AG04449 (cell line): ENCODE measurements at places on chromosomes 1 and 21.

GRCh38 chr1:1627829-1628753, 3.9 kb upstream of the MMP23B start:
- DNase-seq, result no peak

DNA sequence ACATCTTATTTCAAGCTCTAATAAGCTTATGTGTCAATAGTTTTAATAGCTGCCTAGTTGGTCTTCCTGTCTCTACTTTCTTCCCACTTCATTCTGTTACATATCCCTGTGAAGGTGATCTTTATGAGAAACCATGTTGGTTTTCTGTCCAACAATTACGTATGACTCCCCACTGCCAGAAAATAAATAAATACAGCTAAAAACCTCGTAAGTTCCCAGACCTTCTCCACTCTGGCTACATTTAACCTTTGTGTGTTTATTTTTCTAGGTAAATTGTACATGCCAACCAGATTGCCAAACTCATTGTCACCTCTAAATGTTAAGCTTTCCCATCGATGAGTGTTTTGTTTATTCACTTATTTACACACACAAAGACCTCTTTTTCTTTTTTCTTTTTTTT, 147.2 kb downstream of the CRB1 start:
- DNase-seq, result no peak

DNA sequence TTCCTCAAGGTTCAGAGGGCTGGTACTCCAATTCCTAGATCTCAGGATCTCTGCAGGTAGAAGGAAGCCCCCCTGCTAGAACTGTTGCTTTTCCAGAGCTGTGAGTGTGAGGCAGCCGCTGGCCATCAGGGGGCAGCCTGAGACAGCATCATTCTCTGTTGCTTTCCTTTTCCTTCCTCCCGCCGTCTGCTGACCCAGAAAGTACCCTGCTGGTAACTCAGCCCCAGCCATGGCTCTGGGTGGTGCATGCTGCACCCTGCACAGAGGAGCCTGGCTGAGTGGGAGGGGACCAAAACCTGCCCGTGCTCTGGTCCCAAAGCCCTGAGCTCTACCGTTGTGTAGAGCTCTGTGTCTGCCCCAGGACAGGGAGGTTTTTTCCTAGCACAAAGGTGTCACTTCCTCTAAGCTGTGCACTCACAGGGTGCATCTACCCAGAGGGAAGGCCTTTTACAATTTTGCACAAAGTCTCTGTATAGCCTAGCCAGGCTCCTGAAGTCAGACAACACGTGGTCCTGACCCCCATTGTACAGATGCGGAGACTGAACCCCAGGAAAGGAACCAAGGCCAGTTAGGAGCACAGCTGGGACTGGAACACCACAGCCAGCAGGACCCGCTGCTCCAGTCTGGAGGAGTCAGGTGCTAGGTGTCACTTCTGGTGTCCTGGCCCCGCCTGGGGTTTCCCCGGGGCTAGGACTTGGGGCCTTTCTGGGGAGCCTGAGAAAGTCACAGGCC, 5.6 kb upstream of the FAM131C start:
- no peak for DNase-seq

GRCh38 chr21:26844258-26845065, 747 bp downstream of the ADAMTS1 start:
- no peak for DNase-seq

DNA sequence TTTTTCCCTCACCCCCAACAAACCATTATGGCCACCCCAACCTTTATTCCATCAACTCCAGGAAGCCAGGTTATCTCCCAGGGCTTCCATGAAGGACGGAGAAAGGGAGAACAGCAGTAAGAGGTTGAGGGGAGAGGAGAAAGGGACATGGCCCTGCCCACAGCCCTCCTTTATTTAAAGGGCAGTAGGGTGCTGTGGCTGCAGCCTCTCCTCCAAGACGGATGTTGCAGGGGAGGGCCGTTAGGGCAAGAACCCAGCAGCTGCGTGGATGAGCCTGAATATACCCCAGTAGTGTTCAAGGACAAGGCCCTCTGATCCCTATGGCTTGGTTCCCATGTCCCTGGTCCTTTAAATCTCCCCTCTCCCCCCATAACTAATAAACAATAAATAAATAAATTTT, 5.9 kb downstream of the RXFP4 start:
- DNase-seq, result no peak

GRCh38 chr1:223143537-223144248, 645 bp upstream of the TLR5 start:
- DNase-seq, result no peak

- DNase-seq, result no peak
Measured at GRCh38 chr1:97482022-97482421, 438.8 kb downstream of the DPYD start.

DNA sequence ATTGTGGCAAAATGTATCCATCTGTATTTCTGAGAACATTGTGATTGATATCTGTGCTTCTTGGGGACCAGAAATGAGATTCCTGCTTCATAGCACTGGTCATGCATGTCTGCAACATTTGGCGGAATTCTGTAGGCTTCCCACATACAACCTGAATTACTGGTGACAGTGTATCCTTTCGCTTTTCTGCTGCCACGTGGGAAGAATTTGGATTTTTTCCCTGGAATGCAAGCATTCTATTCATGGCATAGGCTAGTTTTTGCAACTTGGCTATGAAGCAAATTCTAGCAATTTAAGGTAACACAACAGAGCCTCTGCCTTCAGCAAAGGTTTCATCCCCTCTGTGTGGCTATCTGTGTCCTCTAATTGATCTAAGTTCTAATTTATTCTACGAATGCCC, 85.9 kb downstream of the BCAR3 start:
- no peak for DNase-seq

- DNase-seq, result no peak
Measured at GRCh38 chr1:95431235-95431634, 197.2 kb downstream of the RWDD3 start.
